ENCODE measurements at places on chromosomes 12 and 14.
A peak's percentile ranks its signal among the peaks of the same experiment; 100 is the strongest.

DNA sequence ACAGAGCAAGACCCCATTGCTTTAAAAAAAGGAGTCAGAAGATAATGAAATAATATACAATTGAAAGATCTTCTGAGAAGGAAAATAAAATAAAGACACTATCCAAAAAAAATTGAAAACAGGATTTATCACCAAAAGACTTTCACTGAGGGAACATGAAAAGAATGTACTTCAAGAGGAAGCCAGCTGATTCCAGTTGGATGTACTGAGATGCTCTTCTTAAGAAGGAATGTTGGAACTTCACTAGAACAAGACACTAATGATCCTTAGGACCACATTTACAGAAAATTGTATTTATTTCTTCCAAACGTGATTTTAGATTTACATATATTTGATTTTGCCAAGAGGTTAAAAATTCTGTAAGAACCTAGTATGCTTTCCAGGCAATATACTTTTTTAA is 65.6 kb upstream of the CNOT2 start:
- no peak for DNase-seq

DNA sequence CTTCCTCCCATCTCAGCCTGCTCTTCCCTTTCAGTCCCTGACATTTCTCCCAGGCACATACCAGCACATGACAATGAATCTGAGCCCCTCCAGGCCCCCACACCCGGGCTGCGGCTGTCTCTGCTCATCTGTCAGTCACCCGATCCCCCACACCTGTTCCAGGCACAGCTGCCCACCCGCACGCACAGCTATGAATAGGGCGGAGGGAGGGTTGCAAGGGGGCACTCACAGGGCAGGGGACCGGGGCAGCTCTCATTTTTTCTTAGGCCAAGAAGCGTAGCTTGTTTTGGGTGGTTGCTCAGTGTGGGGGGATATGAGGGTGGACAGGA is 43.7 kb upstream of the TSPAN9 start:
- DNase-seq: no peak

DNA sequence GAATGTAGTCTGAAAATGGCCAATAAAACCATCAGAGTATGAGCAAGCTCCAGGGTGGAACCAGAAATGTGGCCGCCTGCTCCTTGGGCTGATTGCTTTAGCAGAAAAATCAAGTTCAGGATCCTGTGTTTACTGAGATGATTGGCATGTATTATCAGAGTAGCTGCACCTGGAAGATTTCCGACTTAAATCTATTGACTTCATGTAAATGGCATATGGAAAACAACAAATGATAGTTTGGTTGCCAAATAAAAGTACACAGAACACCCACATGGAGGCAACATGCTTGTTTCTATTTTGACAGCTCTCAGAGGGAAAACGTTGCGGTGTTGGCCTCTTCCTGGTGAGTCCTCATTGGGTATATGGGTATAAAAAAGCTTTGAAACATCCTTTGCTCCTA is 31.3 kb downstream of the SOCS2 start:
- DNase-seq: no peak

DNA sequence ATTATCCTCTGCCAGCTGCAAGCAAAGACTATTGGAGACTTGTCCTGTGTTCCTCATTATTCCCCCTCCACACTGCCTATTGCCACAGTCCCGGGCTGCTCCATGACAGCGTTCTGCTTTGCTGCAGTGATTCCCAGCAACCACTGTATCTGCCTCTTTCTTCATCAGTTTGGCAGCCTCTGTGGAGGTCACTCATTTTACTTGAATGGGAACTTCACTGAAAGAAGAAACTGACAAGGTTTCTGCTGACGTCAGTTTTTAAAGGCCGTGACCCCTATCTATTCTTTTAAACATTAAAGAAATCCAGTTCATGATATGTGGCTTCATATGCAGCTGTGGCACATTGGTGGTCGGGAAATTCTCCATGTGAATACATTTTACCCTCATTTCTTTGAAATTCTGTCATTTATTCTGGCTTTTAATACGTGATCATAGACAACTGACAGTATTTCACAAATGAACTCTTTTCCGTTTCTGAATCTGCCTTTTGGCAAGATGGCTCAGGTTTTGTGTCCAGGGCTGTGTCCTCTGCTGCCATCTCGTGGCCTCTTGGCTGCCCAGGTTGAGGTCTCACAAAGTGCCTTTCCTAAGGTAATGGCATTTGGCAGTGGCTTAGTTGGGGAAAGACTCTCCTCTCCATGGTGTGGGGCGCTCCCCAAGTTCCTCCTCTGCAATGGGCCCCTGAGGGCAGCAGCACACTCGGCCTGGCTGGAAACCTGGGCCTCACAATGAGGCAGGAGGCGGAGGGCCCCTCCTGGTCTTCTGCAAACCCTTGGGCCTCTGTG is 5.8 kb downstream of the TMEM253 start:
- DNase-seq: no peak

DNA sequence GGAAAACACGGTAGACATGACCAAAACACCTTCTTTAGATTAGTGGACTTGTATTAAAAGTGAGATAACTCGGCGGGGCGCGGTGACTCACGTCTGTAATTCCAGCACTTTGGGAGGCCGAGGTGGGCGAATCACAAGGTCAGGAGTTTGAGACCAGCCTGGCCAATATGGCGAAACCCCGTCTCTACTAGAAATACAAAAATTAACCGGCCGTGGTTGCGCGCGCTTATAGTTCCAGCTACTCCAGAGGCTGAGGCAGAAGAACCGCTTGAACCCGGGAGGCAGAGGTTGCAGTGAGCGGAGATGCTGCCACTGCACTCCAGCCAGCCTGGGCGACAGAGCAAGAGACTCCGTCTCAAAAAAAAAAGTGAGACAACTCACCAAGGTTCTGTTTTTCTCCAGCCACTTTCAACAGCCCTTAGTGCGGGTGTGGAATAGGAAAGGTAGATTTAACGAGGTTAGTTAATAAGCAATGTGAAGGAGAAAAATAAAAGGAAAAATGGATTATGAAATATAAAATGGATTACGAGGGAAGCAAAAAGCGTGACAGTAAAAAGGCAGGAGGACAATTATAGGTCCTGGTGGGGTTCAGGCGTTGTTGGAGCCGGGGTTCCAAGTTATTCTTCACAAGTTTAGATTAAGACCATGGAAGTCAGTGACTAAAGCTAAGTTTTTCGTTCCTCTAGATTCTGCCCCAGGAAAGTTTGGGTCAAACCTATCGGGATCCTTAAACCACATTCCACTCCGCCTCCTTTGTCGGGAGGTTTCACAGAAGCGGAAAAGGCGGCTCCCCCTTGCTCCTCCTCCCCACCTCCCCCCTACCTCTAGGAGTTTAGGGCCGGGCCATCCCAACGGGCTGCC is 534 bp downstream of the PPP2R3C start:
- no peak for DNase-seq

DNA sequence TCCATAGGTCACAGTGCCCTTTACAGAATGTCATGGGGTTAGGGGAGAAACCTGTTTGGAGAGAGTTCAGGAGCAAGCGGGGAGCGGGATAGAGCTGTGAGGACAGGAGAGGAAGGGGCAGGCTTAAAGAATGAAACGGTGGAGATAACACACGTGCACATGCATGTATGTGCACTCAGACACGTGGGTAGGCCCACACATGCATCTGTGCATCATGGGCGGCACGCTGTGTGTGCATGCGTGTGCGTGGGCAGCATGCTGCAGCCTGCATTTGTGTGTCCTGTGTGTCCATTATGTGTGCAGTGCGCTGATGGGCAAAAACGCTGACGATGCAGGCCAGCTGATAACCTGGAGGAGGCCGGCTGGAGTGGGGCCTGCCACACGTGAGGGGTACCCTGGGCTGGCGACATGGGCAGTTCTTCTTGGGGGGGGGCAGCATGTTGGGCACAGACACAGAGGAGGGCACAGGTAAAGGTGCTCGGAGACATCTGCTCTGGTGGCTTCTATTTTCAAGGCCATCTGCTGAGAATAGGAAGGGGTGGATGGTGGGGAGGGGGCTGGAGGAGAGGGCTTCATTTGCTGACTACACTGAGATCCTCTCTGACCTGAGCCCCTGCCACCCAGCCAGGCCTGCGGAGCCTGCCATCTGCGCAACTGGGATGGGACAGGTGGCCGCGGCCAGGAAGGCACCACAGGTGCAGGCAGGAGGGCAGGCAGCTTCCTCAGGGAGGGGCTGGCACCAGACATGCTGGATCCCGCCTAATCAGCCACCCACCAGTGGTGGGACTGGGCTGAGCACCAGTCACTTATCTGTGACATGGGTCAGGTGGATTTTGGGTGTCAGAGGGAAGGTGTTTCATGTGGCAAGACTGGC is 4.6 kb upstream of the ANKRD9 start:
- DNase-seq: no peak

DNA sequence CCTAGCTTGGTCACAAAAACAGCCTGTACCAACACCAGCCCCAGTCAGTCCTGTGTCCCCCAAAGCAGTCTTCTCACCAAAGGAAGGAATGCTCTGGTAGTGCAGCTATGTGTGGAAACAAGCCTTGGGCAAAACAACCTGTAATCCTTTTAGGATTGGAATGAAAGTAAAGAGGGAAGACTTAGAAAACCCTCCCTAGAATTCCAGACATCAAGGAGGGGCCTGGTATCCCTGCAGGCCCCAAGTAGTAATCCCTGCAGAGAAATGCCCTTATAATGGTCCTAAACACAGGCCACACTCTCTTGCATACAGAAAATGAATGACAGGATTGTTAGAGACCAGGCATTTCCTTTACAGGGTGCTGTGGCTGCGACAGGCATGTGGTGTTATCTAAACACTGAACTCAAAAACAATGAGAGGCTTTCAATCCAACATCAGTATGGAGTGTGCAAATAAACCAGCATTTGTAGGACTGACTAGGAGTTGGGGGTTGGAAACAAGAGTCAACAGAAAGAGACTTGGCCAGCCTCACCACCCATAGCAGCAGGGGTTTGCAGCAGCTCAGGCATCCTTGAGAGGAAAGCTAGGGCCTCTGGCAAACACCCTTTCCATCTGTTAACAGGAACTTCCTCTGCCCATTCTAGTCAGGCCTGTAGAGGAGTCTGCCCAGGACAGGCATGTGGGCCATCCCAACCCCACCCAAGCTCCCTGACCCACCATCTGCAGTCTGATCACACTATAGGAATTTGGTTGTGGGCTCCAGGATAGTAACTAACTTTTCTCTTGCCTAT is 59.1 kb downstream of the DCAF5 start:
- DNase-seq: peak; percentile 66

DNA sequence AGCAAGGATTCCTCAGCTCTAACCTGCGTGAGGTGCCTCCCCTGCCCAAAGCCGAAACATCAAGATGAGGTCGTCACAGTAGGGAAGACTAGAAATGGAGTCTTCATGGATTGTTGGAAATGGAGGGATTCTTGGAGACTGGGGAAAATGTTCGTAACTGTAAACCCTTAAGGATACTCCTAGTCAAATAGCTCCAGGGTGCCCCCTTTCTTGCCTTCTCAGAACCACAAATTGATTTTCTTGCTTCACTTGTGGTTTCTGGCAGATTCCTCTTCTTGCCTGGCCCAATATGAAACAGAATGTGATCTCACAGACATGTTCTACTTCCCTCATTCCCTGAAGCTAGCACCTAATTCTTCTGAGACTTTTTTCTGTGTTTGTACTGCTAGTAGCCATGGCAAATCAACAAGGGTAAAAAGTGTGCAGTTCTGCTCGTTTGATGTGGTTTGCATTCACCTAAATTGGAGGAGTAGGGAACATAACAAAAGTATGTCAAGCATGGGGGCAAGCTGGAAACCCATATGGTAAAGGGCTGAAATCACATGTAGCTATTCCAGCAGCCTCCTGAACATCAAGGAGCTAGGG is 332.0 kb downstream of the PAWR start:
- DNase-seq: no peak

DNA sequence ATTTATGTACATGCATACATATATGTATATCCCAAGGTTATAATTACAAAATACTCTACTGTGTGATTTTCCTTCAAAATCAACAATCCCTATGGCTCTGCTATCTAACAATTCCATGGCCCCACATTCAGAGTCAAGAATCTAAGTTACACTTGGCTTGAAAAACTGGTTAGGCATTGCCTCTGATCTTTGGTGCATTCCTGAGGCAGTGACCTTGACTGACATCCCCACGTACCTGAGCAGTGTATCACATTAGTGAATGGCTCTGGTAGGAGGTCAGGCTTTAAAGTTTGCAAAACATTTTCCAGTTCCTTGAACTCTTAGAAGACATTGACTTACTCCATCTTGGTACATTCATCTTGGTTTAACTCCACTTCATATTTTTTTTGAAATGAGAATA is 8.5 kb upstream of the STON2 start:
- no peak for DNase-seq

GRCh38 chr12:70605976-70606375 is 31.3 kb downstream of the PTPRB start:
- DNase-seq: no peak

DNA sequence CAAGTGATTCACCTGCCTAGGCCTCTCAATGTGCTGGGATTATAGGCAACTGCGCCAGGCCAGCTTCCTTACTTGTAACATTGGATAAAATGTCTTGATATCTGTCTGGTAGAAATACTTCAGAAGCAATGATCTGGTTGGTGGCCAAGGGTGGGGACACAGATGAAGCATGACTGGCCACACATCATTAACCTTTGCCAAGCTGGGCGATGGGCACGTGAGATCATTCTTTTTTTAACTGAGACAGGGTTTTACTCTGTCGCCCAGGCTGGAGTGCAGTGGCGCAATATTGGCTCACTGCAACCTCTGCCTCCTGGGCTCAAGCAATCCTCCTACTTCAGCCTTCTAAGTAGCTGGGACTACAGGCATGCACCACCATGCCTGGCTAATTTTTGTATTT is 31.1 kb downstream of the PLEKHH1 start:
- DNase-seq: no peak

GRCh38 chr12:119444462-119445044 is 110.0 kb downstream of the CCDC60 start:
- DNase-seq: peak; percentile 44

DNA sequence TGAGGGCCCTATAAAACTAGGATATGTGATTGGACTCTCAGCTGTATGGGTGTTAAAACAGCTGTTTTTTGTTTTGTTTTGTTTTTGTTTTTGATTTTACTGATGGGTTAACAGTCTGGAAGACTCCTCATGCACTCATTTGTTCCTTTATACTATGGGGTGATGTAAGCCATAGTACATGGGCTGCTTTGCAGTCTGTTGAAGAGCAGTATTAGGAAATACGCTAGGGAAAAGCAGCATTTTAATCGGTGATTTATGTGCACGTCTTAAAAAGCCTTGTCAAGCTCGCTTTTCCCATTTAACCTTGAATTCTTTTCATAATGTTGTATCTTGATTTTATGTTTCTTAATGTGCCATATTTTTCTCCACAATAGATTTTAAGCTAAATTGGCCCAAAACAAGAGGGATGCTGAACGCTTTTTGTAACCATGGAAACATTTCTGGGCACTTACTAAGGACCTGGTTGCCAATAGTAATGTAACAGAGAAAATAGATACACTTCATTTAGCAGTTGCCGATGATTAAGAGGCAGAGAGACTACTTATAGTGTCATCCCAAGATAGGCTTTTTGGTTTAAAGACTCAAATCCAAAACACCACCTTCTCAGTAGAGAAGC is 244.0 kb downstream of the SNAPC1 start:
- DNase-seq: no peak

GRCh38 chr14:58198086-58198485 is 1.9 kb upstream of the ACTR10 start:
- no peak for DNase-seq

GRCh38 chr12:16198884-16199283 is 78.6 kb downstream of the SLC15A5 start:
- DNase-seq: no peak

- no peak for DNase-seq
Measured at GRCh38 chr14:75298187-75298965, 19.7 kb downstream of the FOS start.

- DNase-seq: peak; percentile 38
Measured at GRCh38 chr12:127830065-127830460, 436.9 kb upstream of the TMEM132C start.

- DNase-seq: no peak
Measured at GRCh38 chr14:69610020-69610873, 1.1 kb upstream of the SUSD6 start.

- no peak for DNase-seq
Measured at GRCh38 chr12:95411057-95411456, 62.9 kb upstream of the METAP2 start.
